ENCODE measurements at places on chromosomes 2 and 18.

DNA sequence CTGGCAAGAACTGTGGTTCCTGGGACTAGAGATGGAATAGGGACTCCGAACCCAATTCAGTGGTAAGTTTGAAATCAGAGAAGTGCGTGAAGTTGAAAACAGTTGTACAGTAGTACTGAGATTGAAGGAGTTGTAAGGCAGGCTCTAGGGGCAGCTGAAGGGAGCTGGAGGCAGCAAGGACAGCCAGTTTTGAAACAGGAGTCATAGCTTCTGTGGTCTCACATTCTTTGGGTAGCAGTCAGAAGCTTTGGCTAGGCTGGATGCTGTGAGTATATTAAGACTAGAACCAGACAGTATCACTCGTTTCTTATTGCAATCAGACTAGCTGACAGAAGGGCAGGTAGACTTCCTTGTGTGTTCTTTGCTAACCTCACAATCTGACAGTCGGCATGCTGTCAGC, 64.5 kb upstream of the ADAM23 start:
- no peak for DNase-seq

DNA sequence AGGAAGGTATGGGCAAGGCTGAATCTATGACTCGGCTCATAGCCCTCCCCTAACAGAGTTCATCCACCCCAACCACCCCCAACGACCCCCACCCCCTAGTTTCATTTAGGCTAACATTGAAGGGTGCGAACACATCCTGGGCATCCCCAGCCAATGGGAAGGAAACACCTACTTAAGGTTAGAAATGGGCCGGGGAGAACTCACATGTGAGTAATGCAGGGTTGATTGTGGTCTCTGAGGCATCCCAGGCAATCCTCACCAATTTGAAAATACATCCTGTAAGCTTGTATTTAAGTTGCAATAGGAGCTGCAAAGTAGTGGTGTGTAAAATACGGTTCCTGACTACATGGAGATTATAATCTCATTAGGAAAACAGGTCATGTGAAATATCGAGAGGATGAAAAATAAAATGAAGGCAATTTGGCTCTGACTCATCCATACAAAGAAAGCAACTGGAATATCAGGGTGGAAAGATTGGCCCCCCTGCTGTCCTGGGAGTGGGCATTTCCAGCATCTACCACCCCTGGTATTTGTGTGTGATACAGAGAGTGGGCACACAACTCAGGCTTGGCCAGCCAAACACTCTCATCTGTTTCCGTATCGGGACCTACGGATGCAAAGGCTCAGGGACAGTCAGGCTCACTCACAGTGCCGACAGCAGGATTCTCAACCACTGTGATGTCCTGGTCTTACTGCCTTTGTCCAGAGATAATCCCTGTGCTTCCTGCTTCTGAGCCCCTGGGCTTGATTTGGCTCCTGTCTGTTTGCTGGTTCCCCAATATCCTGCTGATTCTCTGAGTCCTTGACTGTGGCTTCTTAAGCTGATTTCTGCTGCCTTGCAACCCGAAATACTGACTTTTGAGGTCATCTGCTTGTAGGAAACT, 90.0 kb upstream of the NCKAP5 start:
- peak; percentile 8 for DNase-seq

GRCh38 chr18:44039216-44039615, 641.5 kb upstream of the SETBP1 start:
- DNase-seq = no peak

GRCh38 chr18:64919971-64920570, 771.2 kb upstream of the LINC00305 start:
- DNase-seq = no peak

DNA sequence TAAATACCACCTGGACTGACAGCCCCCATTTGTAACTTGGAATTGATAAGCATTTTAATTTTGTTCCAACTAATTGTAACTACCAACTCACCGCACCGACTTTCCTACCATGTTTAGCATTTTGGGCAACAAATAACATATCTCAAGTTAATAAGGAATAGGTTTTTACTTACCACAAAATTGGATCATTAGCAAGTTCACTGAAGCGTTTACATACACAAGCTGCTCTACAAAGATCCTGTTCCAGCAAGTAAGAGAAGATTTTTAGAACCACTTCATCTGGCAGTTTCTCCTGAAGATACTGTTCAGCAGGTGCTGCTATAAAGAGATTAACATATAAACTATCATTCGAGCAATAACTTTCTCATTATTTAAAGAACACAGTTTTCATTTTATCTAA, 55.7 kb downstream of the MSH6 start:
- no peak for DNase-seq

All from ELF-1 (cell line).